ENCODE measurements at places on chromosomes 2 and 18.

- no peak for DNase-seq
Measured at GRCh38 chr2:84393829-84394228, 65.3 kb downstream of the SUCLG1 start.

GRCh38 chr2:195388028-195388427, 269.0 kb upstream of the SLC39A10 start:
- DNase-seq, result no peak

DNA sequence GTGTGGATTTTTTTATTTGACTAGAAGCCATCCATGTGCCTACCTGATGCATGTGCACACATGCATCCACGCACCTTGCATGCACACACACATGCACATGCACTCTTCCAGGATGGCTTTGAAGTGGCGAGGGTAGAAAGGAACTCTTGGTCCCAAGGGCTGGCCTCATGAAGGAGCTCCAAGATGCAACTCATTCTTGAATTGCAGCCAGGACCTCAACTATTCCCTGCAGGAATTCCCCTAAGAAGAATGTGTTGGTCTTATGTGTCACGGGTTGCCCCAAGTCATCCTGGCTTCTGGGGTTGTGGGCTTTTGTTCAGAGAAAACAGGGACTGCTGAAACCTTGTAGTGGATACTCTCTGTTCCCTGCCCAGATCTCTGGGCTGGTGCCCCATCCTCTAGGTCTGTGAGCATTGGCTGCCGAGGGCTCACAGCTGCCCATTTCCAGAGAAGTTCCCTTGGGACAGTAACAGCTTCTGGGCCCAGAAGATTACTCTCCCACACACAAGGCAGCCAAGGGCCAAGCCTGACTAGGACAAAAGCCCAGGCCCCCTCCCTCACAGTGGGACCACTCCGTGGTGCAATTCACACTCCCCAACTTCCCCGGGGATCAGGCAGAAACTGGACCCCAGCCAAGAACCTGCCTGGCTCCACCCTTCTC, 137.6 kb downstream of the COPS8 start:
- DNase-seq, result no peak

DNA sequence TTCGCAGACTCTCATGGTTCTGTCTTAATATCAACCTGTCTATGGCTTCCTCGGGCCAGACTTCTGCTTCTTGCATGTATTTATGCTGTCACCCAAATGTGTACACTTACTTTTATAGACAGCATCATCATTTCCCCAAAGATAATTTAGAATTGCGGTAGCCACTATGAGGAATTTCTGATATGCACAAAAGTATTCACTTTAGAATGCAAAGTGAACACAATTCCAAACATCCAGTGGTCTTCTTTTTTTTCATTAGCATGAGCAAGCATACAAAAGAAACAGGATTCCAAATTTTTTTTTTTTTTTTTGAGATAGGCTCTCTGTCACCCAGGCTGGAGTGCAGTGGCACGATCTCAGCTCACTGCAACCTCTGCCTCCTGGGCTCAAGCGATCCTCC, 21.0 kb upstream of the MCFD2 start:
- no peak for DNase-seq

DNA sequence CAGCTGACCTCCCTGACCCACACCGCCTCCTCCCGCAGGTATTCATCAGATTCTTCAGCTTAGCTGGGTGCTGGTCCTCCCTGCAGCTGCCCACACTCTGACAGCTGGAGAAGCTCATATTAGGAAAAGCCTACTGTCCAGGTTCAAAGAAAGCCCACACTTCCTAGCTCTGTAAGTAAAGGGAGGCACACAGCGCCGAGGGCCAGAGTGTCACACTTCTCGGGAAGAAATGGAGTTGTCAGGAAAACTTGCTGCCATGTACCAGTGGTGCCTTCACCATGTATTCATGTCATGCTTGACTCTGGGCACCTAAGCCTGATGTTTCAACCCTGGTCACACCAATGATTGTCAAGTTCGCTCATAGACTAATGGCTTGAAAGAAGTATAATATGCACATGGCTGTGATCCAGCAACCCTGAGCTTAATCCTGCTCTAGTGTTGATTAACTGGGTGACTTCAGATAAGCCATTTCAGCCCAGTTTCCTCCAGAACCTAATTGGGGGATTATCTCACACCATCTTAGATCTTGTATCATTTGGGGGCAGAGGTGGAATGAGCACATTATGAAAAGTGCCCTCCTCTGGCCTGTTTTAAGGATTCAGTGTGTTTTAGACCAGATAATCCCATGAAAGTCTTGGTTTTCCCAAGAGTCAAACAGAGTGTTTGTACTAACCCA, 180.3 kb upstream of the PARD3B start:
- no peak for DNase-seq

- no peak for DNase-seq
Measured at GRCh38 chr2:151851761-151852160, 23.5 kb upstream of the ARL5A start.

- DNase-seq, result no peak
Measured at GRCh38 chr2:170701011-170701410, 14.1 kb upstream of the SP5 start.

- no peak for DNase-seq
Measured at GRCh38 chr18:49638209-49638785, 76.4 kb downstream of the LIPG start.

- no peak for DNase-seq
Measured at GRCh38 chr2:207282916-207283315, 117.2 kb upstream of the KLF7 start.

DNA sequence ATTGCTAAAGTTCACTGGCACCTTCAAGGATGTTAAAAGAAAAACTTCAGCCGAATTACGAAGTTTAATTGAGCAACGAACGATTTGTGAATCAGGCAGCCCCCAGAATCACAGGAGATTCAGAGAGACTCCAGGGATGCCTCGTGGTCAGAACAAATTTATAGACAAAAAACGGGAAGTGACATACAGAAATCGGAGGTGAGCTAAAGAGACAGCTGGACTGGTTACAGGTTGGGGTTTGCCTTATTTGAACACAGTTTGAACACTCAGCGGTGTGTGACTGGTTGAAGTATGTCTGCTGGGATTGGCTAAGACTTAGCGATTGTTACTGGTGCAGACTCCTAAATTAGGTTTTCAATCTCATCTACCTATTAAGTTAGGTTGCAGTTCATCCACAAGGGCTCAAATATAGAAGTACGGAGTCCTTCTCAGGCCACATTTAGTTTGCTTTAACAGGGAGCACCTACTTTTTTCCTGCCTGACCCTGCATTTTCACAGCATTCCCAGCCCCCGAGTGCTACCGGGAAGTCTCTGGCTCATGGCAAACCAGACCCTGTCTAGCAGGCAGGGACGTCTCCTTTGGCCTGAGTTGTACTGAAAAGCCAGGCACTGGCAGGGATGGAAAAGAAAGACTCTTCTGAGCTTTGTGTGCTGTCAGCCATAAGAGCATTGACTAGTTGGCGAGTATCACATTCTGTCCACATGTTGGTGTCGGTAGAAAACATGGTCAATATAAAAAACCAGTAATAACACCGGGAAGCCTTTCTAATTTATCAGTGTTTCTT, 41.1 kb downstream of the CDCA7 start:
- no peak for DNase-seq

DNA sequence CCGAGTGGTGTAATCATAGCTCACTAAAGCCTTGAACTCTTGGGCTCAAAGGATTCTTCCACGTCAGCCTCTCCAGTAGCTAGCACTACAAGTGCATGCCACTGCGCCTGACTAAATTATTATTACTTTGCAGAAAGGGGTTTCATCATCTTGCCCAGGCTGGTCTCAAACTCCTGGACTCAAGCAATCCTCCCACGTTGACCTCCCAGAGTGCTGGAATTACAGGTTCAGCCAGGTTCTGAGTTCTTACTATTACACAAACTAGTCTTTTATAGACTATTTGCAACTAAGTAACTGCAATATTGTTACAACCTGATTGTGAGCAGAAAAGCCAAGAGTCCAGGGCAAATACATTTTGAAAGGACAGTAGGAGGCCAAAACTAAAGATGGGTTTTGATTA, 35.9 kb upstream of the MRPL19 start:
- no peak for DNase-seq

GRCh38 chr2:5123582-5124196, 568.5 kb upstream of the SOX11 start:
- no peak for DNase-seq

GRCh38 chr18:23138471-23138870, 3.2 kb downstream of the CABLES1 start:
- no peak for DNase-seq

- no peak for DNase-seq
Measured at GRCh38 chr2:53877556-53877955, 17.8 kb upstream of the GPR75 start.

DNA sequence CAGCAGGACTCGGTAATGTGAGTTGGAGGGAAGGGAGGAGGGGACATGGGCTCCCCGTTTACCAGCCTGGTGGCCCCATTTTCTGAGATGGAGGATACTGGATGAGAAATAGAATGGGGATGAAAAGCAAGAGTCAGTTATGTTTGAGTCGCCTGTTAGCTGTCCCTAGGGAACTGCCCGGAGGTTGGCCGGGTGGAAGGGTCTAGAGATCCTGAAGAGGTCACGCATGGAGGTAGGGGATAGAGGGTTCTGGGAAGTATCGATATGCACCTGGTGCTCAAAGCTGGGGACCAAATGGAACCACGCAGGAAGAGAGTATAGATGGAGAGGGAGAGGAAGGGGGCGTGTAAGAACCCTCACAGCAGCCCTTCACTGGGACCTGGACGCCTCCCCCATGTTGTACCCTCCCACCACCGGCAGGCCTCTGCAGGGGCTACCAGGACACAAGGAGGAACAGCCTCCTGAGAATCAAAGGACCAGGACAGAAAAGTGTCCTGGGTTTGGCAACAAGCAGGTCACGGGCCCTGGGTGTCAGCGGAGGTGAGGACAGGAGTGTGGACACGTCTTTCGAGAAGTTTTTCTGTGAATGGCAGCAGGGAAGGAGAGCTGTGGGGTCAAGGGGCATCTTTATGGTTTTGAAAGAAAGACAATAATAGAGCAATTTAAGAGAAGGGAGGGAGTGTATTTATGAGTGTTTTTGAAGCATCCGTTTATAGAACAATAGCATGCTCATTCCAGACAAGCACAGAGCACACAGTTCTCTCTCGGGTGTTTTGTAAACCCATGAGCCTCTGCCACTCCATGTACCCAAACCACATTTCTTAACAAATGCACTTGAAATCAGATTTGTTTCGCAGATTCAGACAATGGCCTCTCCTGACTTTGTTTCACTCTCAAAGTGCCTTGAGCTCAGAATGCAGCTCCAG, 132.2 kb downstream of the SMAD7 start:
- DNase-seq, result no peak

DNA sequence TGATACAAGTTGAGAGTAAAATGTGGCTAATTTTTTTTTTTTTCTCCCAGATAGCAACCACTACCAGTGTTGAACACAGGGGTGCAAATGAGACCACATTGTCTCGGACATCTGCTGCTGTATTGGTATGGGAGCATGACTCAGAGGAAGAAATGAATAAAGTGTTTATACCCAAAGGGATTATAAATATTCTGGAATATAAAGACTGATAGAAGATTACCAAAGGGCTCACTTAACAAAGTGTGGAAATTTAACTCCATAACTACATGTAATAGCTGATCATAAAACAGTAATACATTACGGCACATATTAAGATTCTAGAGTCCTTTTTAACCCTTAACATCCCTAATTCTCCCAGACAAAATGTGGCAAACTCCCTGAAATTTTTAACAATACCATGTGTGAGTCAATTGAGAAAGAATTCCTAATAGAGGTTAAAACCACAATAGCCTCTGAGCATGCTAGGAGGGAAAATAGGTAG, 1023.0 kb upstream of the ACVR2A start:
- no peak for DNase-seq
